ENCODE measurements at places on chromosomes 2 and 18. TPM values are rescaled to one million over a fixed set of nuclear protein-coding genes. Genes with fewer than 3 reads are reported as not detected.

The ALPG gene
- 0.61 TPM for total RNA-seq

The KIAA2012 gene
- 0.13 TPM for total RNA-seq

The CAPN14 gene
- 0.09 TPM for total RNA-seq

The PID1 gene
- total RNA-seq: 60.8 TPM

The UBE2E3 gene
- 63.6 TPM for total RNA-seq

The CENPO gene
- 15.7 TPM for total RNA-seq

The GREB1 gene
- total RNA-seq: 2.5 TPM

The AMER3 gene
- total RNA-seq: 0.52 TPM

The STK36 gene
- total RNA-seq: 35.1 TPM

The FSIP2 gene
- 8.3 TPM for total RNA-seq

The SERPINB4 gene
- not detected for total RNA-seq

The AKAIN1 gene
- not detected for total RNA-seq

The M1AP gene
- 0.19 TPM for total RNA-seq

The GPR35 gene
- 47.1 TPM for total RNA-seq

The ELOA2 gene
- not detected for total RNA-seq

The OTOS gene
- not detected for total RNA-seq

The SPATS2L gene
- total RNA-seq: 232 TPM

The C2orf66 gene
- not detected for total RNA-seq

The B3GNT2 gene
- total RNA-seq: 30.0 TPM

The CNDP1 gene
- total RNA-seq: 0.32 TPM

The NCKAP1 gene
- 81.5 TPM for total RNA-seq

The NBEAL1 gene
- 55.0 TPM for total RNA-seq

The GNLY gene
- total RNA-seq: 6.5 TPM

The ZC3H15 gene
- total RNA-seq: 54.6 TPM

The C2orf81 gene
- 1.9 TPM for total RNA-seq

The C2orf68 gene
- total RNA-seq: 36.7 TPM

The APCDD1 gene
- total RNA-seq: 3.8 TPM

The TXNL1 gene
- 55.5 TPM for total RNA-seq

The COL4A4 gene
- total RNA-seq: 0.44 TPM

The HTRA2 gene
- 37.1 TPM for total RNA-seq

The PKDCC gene
- total RNA-seq: 80.7 TPM
